Ecto neural progenitor cell (in vitro differentiated cells): ENCODE measurements at places on chromosomes 12 and 14.
A peak's percentile ranks its signal among the peaks of the same experiment; 100 is the strongest.

DNA sequence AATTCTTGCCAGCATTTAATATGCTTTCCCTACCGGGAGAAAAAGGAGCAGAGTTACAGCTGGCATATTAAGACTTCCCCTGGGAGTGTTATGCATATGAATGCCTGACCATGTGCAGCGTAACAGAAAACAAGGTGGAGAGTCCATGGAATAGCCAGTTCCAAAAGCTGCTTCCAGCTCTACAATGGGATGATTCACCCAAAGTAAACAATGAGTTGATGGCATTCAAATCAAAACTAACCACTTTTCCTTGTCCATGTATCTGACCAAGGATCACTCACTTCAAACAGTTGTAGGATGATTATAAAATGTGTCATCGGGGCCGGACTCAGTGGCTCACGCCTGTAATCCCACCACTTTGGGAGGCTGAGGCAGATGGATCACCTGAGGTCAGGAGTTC is 48.1 kb upstream of the BICDL1 start:
- DNase-seq: no peak

DNA sequence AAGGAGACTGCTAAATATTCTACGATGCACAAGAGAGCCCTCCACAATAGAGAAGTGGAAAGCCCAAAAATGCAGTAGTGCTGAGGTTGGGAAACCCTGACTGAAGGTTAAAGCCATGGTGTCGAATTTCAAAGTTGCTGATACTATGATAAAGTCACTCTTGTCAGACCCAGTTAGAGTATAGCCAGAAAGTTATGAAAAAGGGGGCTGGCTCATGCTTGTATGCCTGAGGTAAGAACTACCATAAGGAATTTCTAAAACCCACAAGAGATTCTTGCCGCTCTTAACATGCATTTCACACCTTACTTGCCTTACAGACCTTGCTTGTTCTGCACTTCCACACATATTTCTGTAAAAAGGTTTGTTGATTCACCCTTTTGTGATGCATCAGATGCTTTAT is 184.6 kb downstream of the SLC6A15 start:
- DNase-seq: no peak

DNA sequence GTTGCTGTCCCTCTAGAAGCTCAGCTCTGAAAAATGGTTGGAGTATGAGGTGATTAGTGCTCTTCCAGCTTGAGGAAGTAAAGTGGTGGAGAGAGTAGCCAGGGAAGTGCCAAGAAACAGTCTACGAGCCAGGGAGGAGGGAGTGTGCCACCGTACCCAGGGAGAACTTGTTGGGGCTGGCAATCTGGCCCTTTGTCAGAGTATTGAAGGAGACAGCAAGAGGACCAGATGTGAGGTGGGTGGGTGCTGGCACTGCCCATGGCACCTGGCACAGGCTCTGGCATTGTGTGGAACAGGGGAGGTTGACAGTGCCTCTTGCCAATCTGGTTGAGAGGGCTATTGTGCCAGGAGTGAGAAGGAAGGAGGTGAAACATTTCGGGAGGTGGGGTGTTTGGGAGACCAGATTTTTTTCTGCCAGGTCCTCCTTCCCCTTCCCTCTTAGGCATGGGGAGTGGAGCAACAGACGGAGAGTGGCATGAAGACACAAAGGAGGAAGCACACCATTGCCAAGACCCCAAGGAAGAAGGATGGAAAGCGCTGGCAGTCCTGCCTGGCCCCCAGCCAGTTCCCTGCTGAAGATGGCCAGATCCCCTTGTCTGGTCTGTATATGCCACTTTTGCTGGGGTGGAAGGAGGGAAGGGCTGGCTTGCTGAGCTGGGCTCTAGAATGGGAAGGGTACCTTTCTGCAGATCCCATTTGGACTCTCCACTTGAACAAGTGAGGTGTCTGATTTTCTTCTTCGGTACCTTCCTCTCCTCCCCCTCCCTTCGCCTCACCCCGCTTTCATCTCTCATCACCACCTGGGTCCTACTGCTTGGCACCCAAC is 37.5 kb downstream of the ZFHX2 start:
- no peak for DNase-seq

DNA sequence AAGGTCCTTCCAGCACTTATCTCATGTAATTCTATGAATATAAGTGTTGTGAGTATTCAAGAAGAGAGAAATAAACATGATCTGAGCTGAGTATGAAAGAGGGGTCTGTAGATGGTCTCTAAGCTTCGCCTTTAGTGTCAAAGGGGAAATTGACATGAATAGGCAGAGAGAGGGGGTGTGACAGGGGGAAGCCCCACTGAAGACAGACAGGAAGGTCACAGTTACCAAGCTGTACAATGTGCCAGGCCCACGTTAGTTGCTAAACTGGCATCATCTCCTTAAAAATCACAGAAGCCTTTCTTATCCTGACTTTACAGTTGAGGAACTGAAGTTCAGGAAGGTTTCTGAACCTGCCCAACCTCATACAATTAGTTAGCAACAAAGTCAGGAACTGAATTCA is 7.6 kb downstream of the ARHGEF40 start:
- DNase-seq: no peak

GRCh38 chr12:64099397-64099796 is 122.7 kb downstream of the KICS2 start:
- DNase-seq: no peak

GRCh38 chr12:129152351-129153104 is 299.2 kb downstream of the GLT1D1 start:
- no peak for DNase-seq

DNA sequence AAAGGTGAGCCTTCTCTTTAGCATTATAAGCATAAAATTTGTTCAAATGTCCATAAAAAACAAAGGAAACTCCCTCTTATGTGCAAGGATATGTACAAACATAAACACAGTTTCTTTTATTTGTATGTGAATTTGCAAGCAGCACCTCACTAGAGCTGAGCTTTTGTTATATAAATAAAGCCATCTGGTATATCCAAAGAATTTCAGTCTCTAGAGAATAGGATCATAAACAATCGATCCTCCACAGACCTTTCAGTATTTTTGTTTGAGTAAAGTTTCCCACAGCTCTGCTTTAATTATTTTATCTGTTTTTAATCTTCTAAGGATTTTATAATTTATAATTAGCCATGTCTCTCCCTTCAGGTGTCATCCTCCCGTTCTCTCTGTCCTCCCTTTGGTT is 89.2 kb downstream of the OTOGL start:
- DNase-seq: no peak

DNA sequence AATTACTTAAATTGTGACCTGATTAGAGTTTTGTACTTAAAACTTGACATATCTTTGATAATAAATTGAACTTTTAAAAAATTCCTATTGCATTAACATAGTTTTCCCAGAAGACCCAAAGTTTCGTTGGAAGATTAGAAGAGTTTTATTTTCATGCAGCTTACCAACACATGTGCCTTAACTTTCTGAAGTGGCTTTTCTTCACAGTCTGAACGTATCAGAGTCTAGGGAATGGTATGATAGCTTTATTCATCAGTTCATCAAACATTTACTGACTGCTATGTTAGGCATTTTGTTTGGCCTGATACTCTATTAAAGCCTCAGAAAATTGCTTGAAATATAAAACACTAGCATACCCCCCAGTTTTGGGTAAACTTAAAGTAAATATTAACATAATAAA is 65.2 kb downstream of the MARK3 start:
- no peak for DNase-seq

DNA sequence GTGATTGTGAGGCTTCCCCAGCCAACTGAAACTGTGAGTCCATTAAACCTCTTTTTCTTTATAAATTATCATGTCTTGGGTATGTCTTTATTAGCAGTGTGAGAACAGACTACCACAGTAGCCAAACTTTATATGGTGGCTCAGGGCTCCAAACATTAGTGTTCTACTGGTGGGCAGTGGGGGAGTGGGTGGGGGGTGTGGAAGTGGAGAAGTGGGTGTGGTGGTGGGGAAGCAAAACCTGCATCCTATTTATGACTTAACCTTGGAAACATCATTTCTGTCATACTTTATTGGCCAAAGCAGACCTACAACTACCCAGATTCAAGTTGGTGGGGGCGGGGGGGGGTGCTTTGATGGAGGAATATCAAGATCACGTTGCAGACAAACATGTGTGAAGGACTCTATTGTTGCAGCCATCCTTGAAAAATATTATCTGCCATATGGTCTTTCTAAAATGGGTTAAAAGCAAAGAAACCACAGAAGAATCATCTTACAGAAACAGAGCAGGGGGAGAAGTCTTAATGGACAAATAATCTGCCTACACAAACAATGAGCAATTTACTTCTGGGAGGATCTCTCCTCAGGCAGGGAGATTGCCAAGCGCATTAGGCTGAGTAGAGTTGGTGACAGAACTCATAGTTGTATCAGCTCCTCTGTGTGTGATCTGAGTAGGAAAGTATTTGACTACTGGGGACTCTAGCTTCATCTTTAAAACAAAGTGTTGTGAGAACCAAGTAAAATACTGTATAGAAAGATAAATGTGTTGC is 1.4 kb upstream of the PWP1 start:
- no peak for DNase-seq

- DNase-seq: no peak
Observed at GRCh38 chr14:64387232-64387781, 846 bp upstream of the MTHFD1 start.

- DNase-seq: no peak
Observed at GRCh38 chr14:99730876-99731546, 46.9 kb downstream of the CYP46A1 start.

GRCh38 chr12:69073035-69073434 is 140.1 kb upstream of the CPM start:
- no peak for DNase-seq

GRCh38 chr14:72383865-72384264 is 451.6 kb downstream of the RGS6 start:
- no peak for DNase-seq

- DNase-seq: peak; percentile 65
Observed at GRCh38 chr12:123571343-123571813, 13.0 kb upstream of the TMED2 start.

DNA sequence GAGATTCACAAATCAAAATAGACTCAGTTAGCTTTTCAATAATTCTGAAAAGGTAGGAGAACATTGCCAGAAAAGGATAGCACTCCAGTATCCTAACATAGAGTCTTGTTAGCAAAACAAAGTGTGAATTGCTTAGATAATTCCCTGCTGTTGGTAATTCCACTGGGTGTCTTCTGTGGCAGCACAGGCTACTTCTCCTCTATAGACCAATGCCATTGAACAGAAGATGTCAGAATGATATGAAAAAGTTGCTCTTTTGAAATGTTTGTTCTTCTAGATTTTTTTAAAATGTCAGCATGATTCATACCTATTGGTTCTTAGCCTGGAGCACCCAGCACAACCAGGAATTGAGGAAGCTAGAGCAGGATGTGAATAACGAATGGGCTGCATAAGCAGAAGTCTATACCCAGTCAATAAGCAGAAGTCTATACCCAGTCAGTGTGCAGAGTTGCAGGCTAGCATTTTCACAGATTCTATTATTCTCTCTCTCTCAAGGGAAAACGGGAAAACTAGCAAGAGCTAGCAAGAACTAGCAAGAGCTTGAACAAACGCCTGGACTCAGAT is 112.8 kb downstream of the SYT1 start:
- no peak for DNase-seq

DNA sequence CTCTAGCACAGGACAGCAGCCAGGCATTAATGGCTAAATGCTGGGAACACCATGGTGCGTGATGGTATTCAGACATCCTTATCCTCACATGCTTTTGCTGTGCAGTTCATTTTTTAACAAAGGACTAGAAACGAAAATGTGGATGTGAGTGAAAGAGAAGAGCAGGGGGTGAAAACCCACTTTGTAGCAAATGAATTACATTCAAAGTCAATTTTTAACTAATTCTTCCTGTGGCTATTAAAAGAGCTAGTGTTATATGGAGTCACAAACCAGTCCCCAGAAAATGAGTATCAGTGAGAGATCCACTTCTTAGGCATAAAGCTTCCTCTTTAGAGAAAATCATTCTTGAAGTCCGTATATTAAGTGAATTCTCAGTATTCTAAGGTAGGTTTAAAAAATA is 592.0 kb upstream of the LMO3 start:
- DNase-seq: no peak

- DNase-seq: no peak
Observed at GRCh38 chr12:12191008-12191407, 75.8 kb downstream of the LRP6 start.

DNA sequence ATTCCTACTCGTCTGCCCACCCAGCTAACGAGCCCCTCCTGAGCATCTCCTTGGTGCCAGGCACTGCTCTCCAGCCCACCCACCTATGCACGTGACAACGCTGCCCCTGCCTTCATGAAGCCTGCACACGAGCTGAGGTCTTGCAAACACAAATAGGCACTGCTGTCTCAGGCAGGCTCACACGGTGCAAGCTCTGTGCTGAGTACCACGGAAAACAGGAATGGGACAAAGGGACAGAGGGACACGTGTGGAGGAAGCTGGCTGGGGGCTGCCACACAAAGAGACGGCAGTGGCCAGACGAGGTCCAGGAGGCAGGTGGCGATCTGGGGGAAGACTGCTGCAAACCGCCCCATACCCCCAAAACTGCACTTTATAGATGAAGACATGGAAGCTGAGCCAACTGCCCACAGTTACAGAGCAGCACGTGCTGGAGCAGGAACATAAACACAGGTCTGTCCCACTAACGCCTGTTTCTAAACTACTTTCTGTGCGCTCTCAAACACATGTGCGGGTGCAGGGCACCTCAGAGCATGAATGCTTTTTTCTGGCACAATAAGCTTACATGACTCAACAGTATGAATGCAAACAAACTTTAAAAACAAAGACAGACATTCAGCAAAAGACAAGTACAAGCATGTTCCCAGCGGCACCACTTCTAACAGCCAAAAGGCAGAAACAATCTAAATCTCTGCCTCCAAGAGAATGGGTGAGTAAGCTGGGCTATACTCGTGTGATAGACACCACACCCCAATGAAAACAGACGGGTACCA is 64.5 kb downstream of the AMN start:
- no peak for DNase-seq

DNA sequence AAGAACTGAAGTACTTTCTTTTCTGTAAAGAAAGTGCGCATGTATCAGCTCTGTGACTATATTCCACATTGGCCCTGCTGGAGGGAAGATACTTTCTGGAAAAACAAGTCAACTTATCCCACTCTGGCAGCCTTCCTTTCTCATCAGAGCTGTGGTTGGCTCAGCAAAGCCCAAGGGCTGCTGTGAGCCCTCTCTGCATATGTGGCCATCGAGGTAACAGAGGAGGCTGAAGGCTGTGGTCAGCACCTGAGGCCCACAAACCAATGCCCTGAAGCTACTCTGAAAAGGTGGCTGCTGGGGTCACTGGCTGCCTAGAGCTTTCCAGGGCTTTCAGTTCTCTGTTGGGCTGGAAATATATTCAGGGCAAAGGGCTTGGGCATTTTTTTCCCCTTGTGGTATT is 70.8 kb upstream of the IGF1 start:
- DNase-seq: no peak

DNA sequence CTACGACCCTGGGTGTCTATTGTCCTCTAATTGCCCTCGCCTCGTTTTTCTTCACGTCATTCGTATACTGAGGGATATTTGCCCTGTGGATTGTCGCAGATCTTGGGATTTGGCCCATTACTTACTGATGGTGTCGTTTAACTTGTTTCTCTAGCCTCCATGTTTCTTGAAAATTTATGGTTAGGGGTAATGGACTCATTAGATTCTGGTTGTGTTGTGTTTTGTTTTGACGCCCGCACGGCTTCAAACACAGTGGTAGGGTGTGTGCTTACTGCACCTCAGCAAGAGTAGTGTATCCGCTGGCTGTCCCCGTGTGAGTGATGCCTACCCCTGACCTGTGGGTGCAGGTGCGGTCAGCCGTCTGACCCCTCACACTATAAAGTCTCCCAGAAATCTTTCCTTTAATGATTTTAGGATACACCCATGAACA is 874 bp upstream of the RNU6-8 start:
- peak; percentile 54 for DNase-seq
